A549 treated with AZD2906 at 1 μM for 4 hours (cell line): ENCODE measurements at places on chromosomes 7 and 10. TPM values are rescaled to one million over a fixed set of nuclear protein-coding genes. Genes with fewer than 3 reads are reported as not detected.

Gene AGR2
- 95.6 to 172 TPM (median 133 TPM) in 5 replicates for total RNA-seq

Gene ZNF804B
- not detected in 5 replicates for total RNA-seq

Gene BAG3
- total RNA-seq: 213 to 268 TPM (median 267 TPM) in 5 replicates

Gene ACHE
- 2.3 to 3.5 TPM (median 3.1 TPM) in 5 replicates for total RNA-seq

Gene ASB15
- not detected in 5 replicates for total RNA-seq

Gene CADPS2
- total RNA-seq: 0.02 to 0.06 TPM (median 0.03 TPM) in 5 replicates

Gene LRRD1
- total RNA-seq: not detected in 5 replicates

Gene SFRP4
- total RNA-seq: 3.1 to 4.3 TPM (median 3.6 TPM) in 5 replicates

Gene ELAPOR2
- 0.01 to 0.19 TPM (median 0.08 TPM) in 4 of 5 replicates, not detected in the other for total RNA-seq

Gene OTUD1
- 3.2 to 3.7 TPM (median 3.3 TPM) in 5 replicates for total RNA-seq

Gene STRIP2
- total RNA-seq: 4.5 to 6.9 TPM (median 6.0 TPM) in 5 replicates

Gene CPA2
- 0.05 to 0.33 TPM (median 0.11 TPM) in 3 of 5 replicates, not detected in the others for total RNA-seq

Gene LRRC18
- total RNA-seq: not detected in 5 replicates

Gene FAM131B
- total RNA-seq: 0.28 to 0.40 TPM (median 0.37 TPM) in 5 replicates

Gene MEOX2
- not detected in 5 replicates for total RNA-seq

Gene VPS37D
- total RNA-seq: 2.9 to 6.0 TPM (median 5.1 TPM) in 5 replicates

Gene NPY4R
- 29.3 to 41.5 TPM (median 36.9 TPM) in 5 replicates for total RNA-seq

Gene POLR2J2
- total RNA-seq: 0.23 to 0.46 TPM (median 0.26 TPM) in 5 replicates

Gene HUS1
- 16.5 to 19.8 TPM (median 17.1 TPM) in 5 replicates for total RNA-seq

Gene CDNF
- 0.77 to 1.3 TPM (median 0.92 TPM) in 5 replicates for total RNA-seq

Gene DNAJC9
- 46.8 to 52.1 TPM (median 49.8 TPM) in 5 replicates for total RNA-seq

Gene SLC35B4
- total RNA-seq: 27.3 to 34.4 TPM (median 33.0 TPM) in 5 replicates

Gene FAM24B
- 10.3 to 12.6 TPM (median 11.9 TPM) in 5 replicates for total RNA-seq

Gene FAM25C
- 1.0 to 3.0 TPM in 2 of 5 replicates, not detected in the others for total RNA-seq

Gene FLNC
- 3.0 to 4.3 TPM (median 3.9 TPM) in 5 replicates for total RNA-seq

Gene CYP51A1
- 39.4 to 56.7 TPM (median 39.9 TPM) in 5 replicates for total RNA-seq

Gene CD36
- total RNA-seq: 0.07 to 0.20 TPM (median 0.09 TPM) in 4 of 5 replicates, not detected in the other

Gene PILRA
- 2.6 to 5.1 TPM (median 4.1 TPM) in 5 replicates for total RNA-seq

Gene ANXA8
- total RNA-seq: 29.3 to 37.5 TPM (median 34.1 TPM) in 5 replicates

Gene SEPTIN14
- not detected in 5 replicates for total RNA-seq

Gene STEAP4
- 0.01 to 0.02 TPM (median 0.02 TPM) in 4 of 5 replicates, not detected in the other for total RNA-seq

Gene HGF
- total RNA-seq: 0.03 to 0.15 TPM (median 0.06 TPM) in 5 replicates

Gene ZNF117
- 0.09 to 0.16 TPM (median 0.13 TPM) in 5 replicates for total RNA-seq

Gene CH25H
- total RNA-seq: 0.51 to 0.77 TPM (median 0.68 TPM) in 5 replicates

Gene CPED1
- not detected in 5 replicates for total RNA-seq

Gene PIK3CG
- total RNA-seq: not detected in 5 replicates

Gene WNT8B
- total RNA-seq: 0.03 TPM in 1 of 5 replicates, not detected in the others

Gene PLAU
- total RNA-seq: 105 to 142 TPM (median 116 TPM) in 5 replicates

Gene GALNT17
- total RNA-seq: not detected in 5 replicates

Gene NUB1
- 31.7 to 47.2 TPM (median 37.0 TPM) in 5 replicates for total RNA-seq

Gene MRLN
- not detected in 5 replicates for total RNA-seq

Gene PHYHIPL
- 0.27 to 0.55 TPM (median 0.45 TPM) in 5 replicates for total RNA-seq

Gene NEUROD6
- total RNA-seq: not detected in 5 replicates

Gene GSTO2
- 1.5 to 2.2 TPM (median 1.8 TPM) in 5 replicates for total RNA-seq
